ENCODE measurements at places on chromosomes 16 and 17.

- no peak for DNase-seq
Measured at GRCh38 chr16:88064011-88064888, 113.0 kb downstream of the BANP start.

- DNase-seq = no peak
Measured at GRCh38 chr17:2795441-2796163, 636 bp upstream of the RAP1GAP2 start.

GRCh38 chr16:10578474-10579316 is 1.7 kb downstream of the EMP2 start:
- no peak for DNase-seq

DNA sequence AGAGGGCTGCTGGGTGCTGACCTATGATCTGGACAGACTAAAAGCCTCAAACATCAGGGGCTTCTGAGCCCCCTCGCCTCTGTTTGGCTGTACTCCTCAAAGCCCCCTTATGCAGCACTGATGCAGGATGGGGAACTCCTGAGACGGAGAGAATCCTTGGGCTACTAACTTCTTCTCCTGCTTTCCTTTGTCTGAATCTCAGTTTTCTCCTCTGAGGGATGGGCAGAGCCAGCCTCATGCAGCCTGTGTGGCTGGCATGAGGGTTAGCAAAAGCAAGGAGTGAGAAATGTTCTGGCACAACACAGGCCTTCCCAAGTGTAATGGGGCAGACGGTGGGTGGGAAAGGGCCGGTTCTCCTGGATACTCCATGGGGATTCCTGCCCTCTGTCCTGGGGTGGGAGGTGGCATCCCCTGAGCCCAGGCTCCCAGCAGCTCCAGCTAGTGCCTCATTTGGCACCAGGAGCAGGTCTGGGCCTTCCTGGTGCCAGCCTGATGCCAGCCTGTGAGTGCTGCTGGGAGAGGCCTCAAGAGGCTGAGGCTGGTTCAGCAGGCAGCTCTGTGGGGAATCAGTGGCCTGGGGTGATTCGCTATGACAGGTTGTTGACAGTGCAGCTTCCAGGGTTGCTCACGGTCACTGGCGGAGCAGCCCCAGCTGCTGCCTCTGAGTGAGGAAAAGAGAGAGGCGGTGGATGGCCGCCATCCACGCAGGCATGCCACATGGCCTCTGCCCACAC is 4.0 kb upstream of the BRD7 start:
- DNase-seq = no peak

DNA sequence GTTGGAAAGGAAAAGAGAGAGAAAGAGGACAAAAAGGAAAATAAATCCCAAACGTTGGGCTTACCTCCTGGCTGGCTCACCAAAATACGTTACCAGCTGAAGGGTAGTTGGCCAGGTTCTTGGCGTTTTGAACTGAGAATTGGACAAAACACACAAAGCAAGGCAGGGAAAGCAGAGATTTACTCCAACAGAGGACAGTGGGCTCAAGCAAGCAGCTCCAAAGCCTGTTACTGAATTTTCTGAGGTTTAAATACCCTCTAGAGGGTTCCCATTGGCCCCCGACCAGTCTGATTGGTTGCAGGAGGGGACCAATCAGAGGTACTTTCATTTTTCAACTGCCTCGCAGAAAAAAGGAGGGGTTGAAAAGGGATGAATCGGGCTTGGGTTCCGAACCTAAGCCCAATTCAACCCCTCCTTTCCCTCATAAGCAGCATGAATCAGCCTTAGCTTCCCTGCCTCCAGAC is 55.6 kb upstream of the ALOX12 start:
- DNase-seq = no peak
